ENCODE measurements at places on chromosomes 11 and 22. TPM values are rescaled to one million over a fixed set of nuclear protein-coding genes. Genes with fewer than 3 reads are reported as not detected.

- peaks cover 18% of the 10 kb centered on the region for H3K4me1 ChIP-seq
- H3K36me3 ChIP-seq = no peaks in the 10 kb centered on the region
- no peak for DNase-seq
- H3K27ac ChIP-seq = no peak overlapping the region
- H3K27me3 ChIP-seq = peaks cover 44% of the 10 kb centered on the region
These were observed 25.8 kb upstream of the NECTIN1 start for GRCh38 chr11:119754656-119755355.

DNA sequence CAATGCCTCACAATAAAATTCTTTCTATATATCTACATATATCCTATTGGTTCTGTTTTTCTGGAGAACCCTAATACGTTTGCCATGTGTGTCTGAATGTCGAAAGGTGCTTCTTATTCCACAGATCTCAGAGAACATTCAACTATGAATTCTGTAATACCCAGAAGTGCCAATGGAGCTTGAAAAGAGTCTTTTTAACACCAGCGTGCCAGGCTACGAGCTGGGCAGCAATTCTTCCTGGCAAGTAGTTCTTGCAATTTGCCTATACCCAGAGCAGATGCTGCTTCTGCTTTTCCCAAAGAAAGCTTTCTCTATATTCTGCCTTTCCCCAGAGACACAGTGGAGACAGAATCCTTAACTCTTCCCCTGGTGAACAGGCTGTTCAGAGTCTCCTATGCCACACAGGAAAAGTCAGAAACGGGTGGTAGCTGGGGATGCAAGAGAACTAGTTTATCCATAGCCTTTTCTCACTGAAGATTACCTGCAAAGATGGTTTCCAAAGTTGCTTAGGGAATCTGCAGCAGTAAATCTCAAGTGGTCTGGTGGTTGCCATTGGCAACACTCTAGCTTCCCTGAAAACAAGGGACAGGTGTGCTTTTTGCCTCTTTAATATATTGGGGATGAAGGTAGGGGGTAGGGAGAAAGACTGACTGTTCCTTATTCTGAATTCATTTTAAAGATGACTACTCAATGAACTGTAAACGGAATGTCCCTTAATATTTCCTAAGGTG lies 16.8 kb upstream of the PAFAH1B2 start:
- peaks cover under 1% of the 10 kb centered on the region for H3K4me1 ChIP-seq
- no peak overlapping the region for H3K4me3 ChIP-seq

- H3K27me3 ChIP-seq = peaks cover 1% of the 10 kb centered on the region
These were observed 57.7 kb upstream of the BDNF start for GRCh38 chr11:27757953-27758352.

DNA sequence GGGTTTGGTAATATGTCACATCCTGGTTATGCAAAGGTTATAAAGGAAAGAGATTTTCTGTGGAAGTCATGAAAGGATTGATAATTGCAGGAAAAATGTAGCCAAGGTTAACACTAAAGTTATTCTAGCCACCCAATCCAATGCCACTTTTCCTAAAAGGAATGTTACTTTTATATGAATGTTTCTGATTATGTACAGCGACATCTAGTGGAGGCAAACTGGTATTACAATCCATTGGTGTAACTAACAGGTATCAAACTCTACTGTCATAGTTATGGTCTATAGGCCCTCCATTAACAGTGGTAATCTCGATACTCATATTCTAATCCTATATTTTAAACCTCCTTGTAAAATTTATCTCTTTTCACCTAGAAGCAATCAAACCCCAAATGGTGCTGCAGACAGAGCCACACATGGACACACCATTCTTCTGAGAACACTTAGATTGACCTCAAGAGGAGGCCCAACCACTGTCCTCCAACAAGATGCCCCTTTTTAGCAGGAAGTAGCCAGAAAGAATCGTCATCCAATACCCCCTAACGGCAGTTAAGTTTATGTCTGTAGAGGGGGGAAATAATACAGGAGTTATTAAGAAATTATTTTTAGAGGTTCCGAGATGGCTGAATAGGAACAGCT lies 74.9 kb upstream of the RAG2 start:
- no peak overlapping the region for H3K4me3 ChIP-seq
- no peaks in the 10 kb centered on the region for H3K4me1 ChIP-seq
- DNase-seq = peak; percentile 59
- no peaks in the 10 kb centered on the region for H3K36me3 ChIP-seq
- H3K27me3 ChIP-seq = peaks cover 3% of the 10 kb centered on the region
- no peak overlapping the region for H3K27ac ChIP-seq

GRCh38 chr11:80083531-80083951 lies 642.7 kb upstream of the TENM4 start:
- no peak overlapping the region for H3K27ac ChIP-seq
- H3K36me3 ChIP-seq = no peaks in the 10 kb centered on the region
- peaks cover 4% of the 10 kb centered on the region for H3K27me3 ChIP-seq
- H3K4me1 ChIP-seq = peaks cover 19% of the 10 kb centered on the region

Gene SCGB1A1
- not detected for total RNA-seq

- no peaks in the 10 kb centered on the region for H3K27me3 ChIP-seq
- H3K36me3 ChIP-seq = peaks cover 45% of the 10 kb centered on the region
- no peak overlapping the region for H3K4me3 ChIP-seq
These were observed 39.5 kb downstream of the CTNND1 start for GRCh38 chr11:57801183-57801485.

DNA sequence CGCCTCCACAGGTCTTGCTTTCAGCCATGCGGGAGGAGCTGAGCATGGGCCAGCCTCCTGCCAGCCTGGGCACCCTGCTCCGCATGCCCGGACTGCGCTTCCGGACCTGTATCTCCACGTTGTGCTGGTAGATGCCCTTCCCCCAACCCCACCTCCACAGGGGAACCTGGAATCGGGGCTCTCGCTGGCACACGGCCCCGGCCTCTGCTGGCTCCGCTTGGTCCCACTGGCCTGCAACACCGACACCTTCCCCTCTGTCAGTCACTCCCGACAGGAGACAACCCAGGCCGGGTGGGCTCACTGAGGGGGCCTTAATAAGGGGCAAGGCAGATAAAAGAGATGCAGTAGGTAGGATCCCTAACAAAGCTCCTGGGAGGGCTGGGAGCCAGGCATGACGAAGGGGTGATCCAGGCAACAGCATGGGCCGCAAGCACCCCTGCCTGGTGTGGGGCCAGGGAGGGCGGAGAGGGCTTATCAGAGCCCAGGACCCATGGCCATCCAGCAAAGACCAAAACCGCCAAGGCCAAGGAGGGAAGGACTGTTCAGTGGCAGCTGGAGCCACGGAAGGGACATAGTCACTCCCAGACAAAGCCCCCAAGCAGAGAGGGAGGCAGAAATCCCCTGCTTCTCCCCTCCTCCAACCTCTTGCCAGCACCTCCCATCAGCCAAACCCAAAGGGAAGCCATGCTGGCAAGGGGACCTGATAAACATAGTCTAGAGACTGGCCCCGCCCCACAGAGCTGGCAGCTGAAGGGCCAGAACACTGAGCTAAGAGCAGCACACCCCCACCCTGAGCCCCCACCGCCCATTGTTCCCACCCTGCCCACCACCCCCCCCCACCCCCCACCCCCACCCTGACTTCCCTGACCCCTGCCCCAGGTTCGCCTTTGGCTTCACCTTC lies 8.0 kb downstream of the SLC22A12 start:
- DNase-seq = no peak
- no peak overlapping the region for H3K27ac ChIP-seq
- no peak overlapping the region for H3K4me3 ChIP-seq

- DNase-seq = no peak
- H3K27me3 ChIP-seq = peaks cover 1% of the 10 kb centered on the region
- no peak overlapping the region for H3K27ac ChIP-seq
- H3K4me1 ChIP-seq = peaks cover 8% of the 10 kb centered on the region
- no peaks in the 10 kb centered on the region for H3K36me3 ChIP-seq
These were observed 15.0 kb downstream of the ASPHD2 start for GRCh38 chr22:26443901-26444690.

Gene OR2D2
- total RNA-seq = not detected

DNA sequence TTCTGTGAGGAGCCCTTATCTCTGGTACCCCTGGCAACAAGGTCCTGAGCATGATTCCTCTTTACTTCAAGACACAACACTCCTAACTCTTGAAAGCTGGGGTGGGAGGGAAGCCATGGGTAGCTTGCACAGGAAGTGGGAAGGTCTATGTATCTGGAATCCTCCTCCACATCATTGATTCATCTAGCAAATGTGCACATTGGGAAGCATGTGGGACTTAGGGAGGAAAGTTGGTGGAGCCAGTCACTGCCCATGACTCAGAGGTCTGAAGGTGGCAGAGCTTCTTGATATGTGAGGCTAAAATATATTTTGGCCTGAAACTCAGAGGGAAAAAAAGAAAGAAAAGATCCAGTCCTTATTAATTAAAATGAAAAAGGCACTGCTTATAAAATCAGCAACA lies 1000.9 kb downstream of the DLG2 start:
- 0 out of 2 replicates have a peak, but pooled peaks cover 2% of the 10 kb centered on the region for H3K27me3 ChIP-seq
- H3K4me3 ChIP-seq = no peak overlapping the region
- no peak for DNase-seq
- H3K27ac ChIP-seq = no peak overlapping the region
- H3K4me1 ChIP-seq = no peaks in the 10 kb centered on the region
- no peaks in the 10 kb centered on the region for H3K36me3 ChIP-seq

DNA sequence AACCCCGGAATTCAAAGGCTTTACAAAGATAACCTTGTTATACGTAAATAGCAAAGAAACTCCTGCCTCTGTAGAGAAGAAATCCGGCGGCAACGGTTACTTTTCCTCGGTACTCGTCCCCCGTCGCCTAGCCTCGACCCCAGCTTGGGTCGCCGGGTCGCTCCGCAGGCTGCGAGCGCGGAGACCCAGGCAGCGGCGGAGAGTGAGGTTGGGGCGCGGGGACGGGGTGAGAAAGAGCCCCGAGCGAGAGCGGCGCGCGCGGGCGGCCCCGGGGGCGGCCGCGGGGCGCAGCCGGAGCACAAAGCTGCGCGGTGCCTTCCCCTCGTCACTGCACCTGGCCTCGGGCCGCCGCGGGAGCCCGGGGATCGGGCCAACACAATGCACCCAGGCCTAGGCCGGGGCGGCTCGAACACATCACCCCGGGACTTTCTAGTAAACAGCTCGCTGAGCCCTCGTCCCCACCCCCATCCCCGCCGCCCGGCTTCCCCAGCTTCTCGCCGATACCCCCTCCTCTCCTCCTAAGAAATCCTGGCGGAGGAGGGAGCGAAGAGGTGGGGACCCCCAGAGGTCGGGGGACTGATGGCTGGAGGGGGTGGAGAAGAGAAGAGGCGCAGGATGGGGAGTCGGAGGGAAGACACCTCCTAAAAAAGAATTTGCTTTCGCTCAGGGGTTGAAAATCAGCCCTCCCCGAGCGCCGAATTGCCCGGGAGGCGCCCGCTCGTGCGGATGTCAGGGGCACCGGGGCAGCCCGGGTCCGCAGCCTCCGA lies 845 bp downstream of the MPPED2 start:
- DNase-seq = no peak
- no peaks in the 10 kb centered on the region for H3K36me3 ChIP-seq
- H3K4me3 ChIP-seq = no peak overlapping the region
- no peaks in the 10 kb centered on the region for H3K4me1 ChIP-seq

GRCh38 chr11:82315093-82315492 lies 418.6 kb downstream of the FAM181B start:
- DNase-seq = no peak
- H3K36me3 ChIP-seq = no peaks in the 10 kb centered on the region
- no peak overlapping the region for H3K27ac ChIP-seq
- H3K4me3 ChIP-seq = no peak overlapping the region
- H3K4me1 ChIP-seq = no peaks in the 10 kb centered on the region
- H3K27me3 ChIP-seq = no peaks in the 10 kb centered on the region

GRCh38 chr11:17169876-17170275 lies 37.9 kb downstream of the PIK3C2A start:
- DNase-seq = no peak
- peaks cover 12% of the 10 kb centered on the region for H3K36me3 ChIP-seq
- H3K4me1 ChIP-seq = peaks cover 30% of the 10 kb centered on the region
- no peak overlapping the region for H3K4me3 ChIP-seq
- H3K27me3 ChIP-seq = no peaks in the 10 kb centered on the region

GRCh38 chr22:19446603-19447329 lies 745 bp downstream of the C22orf39 start:
- no peak for DNase-seq
- peaks cover 5% of the 10 kb centered on the region for H3K27me3 ChIP-seq
- H3K4me3 ChIP-seq = peak overlapping the region; percentile 89
- peaks cover 22% of the 10 kb centered on the region for H3K4me1 ChIP-seq
- peak overlapping the region; percentile 50 for H3K27ac ChIP-seq

DNA sequence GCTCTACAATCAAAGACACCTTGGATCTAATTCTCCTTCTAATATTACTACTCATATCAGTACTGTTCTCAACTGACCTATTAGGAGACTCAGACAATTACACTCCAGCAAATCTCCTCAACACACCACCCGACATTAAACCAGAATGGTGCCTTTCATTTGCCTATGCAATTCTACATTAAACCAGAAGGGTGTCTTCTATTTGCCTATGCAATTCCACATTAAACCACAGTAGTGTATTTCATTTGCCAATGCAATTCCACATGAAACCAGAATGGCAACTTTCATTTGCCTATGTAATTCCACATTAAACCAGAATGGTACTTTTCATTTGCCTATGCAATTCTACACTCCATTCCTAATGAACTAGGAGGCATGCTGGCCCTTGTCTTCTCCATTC lies 15.3 kb upstream of the APOL3 start:
- no peaks in the 10 kb centered on the region for H3K36me3 ChIP-seq
- H3K4me1 ChIP-seq = no peaks in the 10 kb centered on the region
- H3K27ac ChIP-seq = no peak overlapping the region
- no peak for DNase-seq
- H3K27me3 ChIP-seq = peaks cover 11% of the 10 kb centered on the region

DNA sequence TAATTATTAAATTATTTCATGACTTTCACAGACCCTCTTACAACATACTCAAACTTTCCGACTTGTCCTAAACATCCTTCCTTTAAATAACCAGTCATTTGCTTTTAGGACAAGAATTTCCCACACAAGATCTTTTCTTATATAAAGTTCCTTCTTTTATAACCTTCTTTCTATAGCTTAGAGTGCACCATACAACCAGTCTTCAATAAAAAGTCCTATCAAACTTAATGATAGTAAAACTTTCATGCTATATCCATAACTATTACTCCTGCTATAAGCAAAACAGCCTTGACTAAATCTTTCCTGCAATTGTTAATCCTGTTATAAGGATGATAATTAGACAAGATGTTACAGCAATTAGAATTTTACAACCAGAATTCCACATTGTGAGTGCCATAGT lies 47.4 kb downstream of the ZNF280B start:
- no peak overlapping the region for H3K4me3 ChIP-seq
- H3K27ac ChIP-seq = no peak overlapping the region
- H3K36me3 ChIP-seq = no peaks in the 10 kb centered on the region
- DNase-seq = no peak

DNA sequence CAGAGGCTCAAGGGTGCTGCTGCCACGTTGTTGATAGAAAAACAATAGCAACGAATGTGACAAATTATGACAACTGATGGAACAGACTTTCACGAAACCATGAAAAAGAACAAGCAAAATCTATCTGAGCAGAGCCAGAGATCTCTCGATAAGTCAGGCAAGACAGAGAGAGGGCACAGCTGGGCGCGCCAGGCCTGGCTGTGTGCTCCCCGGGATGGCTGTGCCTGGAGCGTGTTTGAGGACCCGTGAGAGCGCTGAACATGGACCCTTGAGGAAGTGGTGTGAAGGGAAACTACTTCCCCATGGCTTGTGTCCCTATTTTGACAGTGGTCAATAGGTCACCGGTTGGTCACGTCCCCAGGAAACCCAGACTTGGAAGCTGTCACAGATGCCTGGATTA lies 83.1 kb upstream of the FGF3 start:
- peaks cover 16% of the 10 kb centered on the region for H3K4me1 ChIP-seq
- H3K36me3 ChIP-seq = no peaks in the 10 kb centered on the region

Data from HFFc6 (cell line).